ENCODE measurements at places on chromosomes 4 and X.

- DNase-seq = no peak
Measured at GRCh38 chr4:110949542-110949941, 326.7 kb upstream of the PITX2 start.

DNA sequence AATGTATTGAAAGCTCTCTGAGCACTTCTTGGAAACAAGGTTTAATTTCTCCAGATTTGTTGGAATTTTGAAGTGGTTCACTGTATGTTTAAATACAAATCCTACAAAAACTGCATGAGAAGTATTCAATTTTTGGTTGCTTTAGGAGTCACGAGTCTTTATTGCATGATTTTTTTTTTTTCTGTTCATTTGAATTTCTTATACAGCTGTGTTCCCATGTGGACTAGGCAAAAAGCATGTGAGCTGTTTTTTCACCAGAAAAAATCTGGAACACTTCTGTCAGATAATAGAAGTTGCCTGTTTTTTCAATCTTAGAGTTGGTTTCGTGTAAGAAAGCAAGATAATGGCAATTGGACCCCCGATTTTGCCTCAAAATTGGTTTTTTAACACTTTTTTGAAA is 66.4 kb downstream of the SLC9A6 start:
- no peak for DNase-seq

DNA sequence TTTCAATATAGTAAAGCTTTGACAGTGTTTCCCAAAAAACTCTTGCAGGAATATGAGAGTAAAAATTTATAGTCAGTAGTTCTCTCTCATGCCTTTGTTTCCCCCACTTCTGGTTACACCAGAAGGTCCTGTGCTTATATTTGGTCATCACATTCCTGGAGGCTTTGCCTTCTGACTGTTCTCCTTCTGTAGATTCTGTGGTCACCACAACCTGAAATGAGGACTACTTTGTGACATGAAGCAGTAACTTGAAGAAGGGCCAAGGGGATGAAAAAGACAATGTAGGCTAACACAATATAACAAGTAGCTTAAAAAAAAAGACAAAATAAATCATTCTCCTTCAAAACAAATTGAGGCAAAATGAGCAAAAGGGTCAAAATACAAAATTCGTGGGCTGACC is 366.2 kb upstream of the NR3C2 start:
- DNase-seq = no peak

- no peak for DNase-seq
Measured at GRCh38 chr4:44651425-44651824, at the start of gene YIPF7. TSS of gene YIPF7 (minus strand) at chr4:44651625. CDS start at chr4:44650100, 1,525 bp downstream.

- no peak for DNase-seq
Measured at GRCh38 chr4:48472794-48473193, 10.3 kb upstream of the SLC10A4 start.

GRCh38 chr4:74317616-74318246 is 9.5 kb downstream of the EPGN start:
- no peak for DNase-seq

- DNase-seq = no peak
Measured at GRCh38 chr4:159608436-159608835, 505.6 kb downstream of the RAPGEF2 start.

DNA sequence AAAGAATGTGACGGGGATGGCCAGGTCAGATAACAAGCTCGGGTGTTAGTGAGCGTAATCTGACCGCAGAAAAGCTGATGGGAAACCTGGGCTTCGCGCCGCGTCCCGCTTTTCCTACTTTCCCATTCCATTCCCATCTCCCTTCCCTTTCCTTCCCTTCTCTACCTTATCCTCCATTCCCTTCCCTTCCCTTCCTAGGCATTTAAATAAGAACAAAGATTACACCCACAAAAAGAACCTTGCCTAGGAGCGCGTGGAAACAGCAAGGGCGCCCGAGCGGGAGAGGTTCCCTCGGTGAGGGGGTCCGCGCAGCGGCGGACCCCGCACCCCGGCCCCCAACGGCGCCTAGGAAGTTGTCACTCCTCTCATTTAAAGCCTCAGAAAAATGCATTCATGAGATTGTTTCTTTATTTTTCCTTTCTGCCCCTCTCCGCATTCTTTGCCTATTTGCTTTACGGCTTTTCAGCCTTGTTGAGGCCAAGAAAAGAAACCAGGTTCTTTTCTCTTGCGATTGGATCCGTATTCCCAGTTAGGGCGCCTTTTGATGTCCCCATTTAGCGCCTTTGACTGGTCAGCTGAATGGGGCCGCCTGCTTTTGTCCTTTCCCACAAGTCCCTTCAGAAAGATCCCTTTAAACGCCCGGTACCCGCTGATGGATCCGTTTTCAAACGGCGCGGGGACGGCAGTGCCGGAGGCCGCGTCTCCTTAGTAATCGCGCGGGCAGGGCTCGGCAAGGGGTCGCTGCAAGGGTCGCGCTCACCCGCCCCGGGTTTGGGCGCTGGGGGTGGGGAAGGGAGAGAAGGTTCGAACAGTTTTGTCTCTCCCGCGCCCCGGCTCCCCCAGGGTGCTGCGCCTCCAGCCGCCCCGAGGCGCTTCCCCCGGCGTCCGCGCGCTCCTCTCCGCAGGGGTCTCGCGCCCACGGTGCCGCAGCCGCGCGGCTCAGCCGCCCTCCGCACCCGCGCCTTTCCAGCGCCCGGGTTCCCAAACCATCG is 54.1 kb upstream of the TMEM33 start:
- DNase-seq = peak; percentile 43

DNA sequence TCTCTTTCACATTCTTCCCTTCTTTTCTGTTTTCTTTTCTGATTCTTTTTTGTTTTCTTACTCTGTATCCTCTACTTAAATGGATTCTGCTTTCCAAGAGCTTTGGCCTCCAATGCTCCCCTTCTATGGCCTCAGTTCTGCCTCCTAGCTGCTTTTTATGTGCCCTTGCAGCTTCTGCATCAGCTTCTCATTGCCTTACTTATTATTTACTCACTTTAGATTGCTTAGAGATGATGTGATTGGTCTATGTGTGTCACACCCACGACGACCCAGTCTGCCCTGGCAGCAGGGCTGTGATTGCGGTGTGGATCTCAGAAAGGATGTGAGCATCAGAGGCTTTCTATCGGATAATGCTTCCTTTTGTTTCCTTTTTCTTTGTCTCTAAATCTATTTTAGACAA is 71.8 kb upstream of the SMARCA5 start:
- DNase-seq = no peak

DNA sequence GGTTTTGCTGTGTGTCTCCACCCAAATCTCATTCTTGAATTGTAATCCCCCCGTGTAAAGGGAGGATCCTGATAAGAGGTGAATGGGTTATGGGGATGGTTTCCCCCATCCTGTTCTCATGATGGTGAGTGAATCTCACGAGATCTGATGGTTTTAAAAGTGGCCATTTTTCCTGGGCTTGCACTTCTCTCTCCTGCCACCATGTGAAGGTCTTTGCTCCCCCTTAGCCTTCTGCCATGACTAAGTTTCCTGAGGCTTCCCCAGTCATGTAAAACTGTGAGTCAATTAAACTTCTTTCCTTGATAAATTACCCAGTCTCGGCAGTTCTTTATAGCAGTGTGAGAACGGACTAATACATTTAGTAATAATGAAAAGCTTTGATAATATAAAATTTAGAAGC is 46.9 kb downstream of the ANTXR2 start:
- no peak for DNase-seq

DNA sequence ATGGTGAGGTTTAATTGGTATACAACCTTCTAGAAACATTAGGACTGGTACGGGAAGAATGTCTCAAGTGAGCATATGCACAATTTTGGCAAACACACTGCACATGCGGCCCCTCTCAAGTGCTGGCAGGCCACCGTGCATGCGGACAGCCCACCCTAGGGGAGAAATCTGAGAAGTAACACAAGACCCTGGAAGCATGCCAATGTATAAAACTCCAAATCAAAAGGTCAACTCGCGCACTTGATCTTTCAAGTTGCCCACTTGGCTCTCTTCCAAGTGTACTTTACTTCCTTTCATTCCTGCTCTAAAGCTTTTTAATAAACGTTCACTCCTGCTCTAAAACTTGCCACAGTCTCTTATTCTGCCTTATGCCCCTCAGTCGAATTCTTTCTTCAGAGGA is 488.3 kb downstream of the CFAP47 start:
- DNase-seq = no peak

- no peak for DNase-seq
Measured at GRCh38 chr4:168409089-168409801, 71.0 kb downstream of the DDX60L start.

All from B cell (primary cell).